ENCODE measurements at places on chromosomes 5 and 9.

DNA sequence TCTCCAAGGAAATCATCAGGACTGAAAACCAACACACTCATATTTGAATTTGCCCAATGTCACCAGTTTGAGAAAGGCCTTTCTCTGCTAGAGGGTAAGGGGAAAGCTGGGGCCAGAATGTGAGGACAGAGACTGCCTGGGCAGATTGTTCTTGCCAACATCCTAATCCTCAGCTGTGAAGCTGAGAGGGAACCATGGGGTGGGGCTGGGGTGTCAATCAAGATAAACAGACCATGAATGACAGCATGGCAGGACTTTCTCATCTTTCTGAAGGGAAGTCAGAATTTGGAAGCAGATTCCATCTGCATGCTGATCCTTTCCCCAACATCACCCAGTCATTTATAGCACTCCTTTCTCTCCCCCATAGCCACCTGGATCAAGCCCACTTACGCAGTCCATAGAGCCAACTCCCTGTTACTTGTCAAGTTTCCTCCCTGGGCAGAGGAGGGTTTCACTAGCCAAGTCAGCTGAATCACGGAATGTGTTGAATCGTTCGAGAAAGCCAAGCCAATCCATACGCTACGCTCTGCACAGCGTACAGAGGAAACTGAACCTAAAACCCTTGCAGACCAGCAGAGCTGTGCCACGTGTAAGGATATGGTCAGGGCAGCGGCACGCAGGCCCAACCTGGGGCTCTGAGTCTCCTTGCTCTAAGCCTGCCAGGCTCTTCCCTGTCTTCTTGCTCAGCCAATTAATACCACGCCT, 14.9 kb downstream of the GLDC start:
- no peak for DNase-seq

DNA sequence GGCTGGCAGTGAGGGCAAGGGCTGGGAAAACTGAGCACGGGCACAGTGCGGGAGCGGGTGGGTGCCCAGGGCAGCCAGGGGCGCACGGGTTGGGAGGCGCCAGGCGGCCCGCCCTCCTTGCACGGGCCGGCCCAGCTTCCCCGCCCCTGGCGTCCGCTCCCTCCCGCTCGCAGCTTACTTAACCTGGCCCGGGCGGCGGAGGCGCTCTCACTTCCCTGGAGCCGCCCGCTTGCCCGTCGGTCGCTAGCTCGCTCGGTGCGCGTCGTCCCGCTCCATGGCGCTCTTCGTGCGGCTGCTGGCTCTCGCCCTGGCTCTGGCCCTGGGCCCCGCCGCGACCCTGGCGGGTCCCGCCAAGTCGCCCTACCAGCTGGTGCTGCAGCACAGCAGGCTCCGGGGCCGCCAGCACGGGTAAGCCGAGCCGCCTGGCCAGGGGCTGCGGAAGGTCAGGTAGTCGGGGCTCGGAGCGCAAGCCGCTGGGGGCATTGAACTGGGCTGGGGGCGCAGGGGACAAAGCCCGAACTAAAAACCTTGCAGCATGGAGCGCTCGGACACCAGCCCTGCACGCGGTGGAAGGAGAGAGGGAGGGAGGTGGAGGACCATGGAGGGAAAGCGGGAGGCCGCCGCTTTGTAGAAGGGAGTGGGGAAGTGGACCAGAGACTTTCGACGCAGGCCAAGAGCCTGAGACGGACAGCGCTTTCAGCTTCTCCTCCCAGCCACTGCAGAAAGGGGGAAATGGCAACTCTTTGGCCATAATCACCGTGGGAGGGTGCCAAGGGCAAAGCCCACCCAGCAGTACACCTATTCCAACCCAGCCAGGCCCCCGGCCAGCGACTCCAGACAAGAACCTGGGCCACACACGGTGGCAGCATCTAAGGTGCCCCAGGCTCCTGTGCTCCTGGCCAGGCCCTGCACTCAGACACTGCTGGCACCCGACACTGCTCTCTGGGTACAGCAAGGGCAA, at the start of gene TGFBI:
Gene TGFBI (plus strand): TSS at position 207 of the 961 bp plus-strand sequence. CDS start 68 bp downstream, at position 275.
- peak; percentile 82 for DNase-seq

GRCh38 chr9:37801287-37801850, 772 bp downstream of the DCAF10 start:
- peak; percentile 12 for DNase-seq

DNA sequence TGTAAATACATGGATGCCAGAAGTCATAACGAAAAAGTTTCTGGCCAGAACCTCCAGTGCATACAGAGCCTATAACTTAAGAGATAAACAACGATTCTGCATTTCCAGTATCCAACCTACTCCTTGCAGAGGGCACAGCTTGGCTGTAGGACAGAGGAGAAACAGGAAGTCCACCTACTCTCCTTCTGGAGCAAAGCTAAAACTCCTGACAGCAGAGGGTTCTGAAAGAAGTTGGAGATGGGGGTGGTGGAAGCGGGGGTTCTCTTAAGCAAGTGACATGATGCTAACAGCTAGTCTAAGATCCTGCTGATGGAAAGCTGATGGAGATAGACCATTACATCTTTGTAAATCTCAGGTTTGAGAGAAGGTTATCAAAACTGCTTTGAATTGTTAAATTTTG, 35.5 kb upstream of the CTNNAL1 start:
- no peak for DNase-seq

DNA sequence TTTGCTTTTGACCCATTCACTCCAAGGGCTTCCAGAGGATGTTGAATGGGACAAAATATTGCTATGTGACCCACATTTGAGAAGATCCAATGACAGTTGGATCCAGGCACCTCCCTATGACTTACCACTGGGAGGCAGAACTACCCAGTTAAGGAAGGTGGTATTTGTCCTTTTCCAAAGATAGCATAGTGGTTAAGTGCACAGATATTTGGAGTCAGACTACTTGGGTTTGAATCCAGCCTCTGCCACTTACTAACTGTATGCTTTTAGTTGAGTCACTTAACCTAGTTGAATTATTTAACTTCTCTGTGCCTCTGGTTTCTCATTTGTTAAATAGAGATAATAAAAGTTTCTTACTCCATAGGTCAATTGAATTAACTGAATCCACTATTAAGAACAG, 74.5 kb upstream of the PALM2AKAP2 start:
- DNase-seq = peak; percentile 76

GRCh38 chr9:98333703-98334582, 78.5 kb upstream of the TBC1D2 start:
- peak; percentile 84 for DNase-seq

DNA sequence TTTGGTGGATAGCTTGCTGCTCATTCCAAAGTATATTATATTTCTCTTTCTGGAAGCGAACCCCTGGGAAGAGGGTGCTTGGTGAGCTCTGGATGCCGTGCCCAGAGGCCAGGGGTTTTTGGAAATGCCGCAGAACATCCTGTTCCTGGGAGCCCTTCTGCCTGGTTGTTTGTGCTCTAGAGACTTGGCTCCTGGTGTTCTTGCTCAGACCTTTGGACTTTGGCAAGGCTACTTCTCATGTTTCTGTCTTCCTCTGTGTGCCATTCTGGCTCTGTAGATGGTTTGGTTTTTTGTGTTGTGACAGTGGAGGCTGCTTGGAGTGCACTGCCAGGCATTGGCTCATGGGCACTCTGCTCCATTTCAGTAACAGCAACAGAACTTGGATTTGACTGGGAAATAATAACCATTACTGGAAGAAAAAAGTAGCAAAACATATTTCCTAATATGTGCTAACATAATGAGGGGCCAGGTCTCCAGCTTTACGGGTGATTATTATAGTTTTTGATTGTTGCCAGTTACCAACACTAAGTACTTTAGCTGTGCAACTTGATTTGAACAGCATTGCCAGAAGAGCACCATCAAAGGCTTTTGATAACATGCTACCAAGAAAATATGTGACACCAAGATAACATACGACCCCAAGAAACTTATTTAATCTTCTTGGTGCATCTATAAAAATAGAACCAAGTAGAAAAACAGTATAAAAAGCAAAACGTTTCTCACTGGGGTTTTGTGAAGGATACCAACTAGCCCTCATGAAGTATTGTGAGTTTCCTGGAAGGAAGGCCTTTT, 94.2 kb downstream of the PCSK1 start:
- no peak for DNase-seq

DNA sequence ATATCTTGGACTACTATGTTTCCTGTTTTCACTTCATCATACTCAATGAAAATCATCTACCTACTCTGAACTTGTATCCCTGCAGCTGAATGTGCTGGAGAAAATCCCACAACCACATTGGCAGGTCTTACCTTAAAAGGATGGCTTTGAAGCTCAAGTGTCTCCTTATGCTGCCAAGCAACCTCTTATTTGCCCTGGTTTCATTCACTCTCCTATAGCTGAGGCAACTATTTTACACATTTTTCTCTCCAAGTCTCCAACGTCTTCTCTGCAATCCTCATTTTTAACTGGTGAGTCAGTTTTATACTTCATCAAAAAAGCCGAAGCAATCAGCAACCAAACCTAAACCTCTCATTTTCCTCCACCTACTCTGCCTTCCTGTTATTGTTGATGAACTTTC, 49.7 kb downstream of the POU4F3 start:
- peak; percentile 6 for DNase-seq

GRCh38 chr9:69314547-69314946, 10.5 kb upstream of the ENTREP1 start:
- DNase-seq = no peak

- DNase-seq = no peak
Measured at GRCh38 chr9:103702572-103702971, 391.5 kb upstream of the SMC2 start.

DNA sequence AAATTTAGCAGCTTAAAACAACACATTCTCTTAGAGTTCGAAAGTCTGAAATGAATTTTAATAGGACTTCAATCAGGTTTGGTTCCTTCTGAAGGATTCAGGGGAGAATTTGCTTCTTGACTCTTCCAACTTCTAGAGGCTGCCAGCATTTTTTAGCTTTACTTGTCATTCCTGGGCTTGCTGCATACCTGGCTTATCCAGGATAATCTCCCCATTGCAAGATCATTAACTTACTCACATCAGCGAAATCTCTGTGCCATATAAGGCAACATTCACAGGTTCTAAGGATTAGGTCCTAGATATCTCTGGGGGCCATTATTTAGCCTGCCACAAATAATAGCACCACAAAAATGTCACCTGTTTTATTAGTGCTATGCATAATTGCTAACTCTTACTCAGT, 46.2 kb upstream of the PCSK5 start:
- no peak for DNase-seq

DNA sequence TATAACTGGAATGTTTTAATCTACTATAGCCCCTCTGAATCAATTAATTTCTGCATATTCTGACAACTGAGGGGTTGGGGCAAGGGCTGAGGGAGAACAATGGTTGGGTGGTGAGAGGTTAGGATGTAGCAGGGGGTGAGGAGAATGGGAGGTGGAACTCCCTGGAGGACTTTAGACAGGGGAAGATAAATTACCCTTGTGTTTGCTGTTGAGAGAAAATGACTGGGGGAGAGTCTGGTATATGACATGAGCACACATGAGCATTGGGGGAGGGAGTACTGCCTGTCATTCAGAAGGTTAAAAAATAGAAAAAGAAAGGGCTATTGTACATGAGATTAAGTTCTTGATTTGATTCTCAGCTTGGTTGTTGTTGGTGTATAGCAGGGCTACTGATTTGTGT, 37.2 kb upstream of the PAPPA start:
- DNase-seq = peak; percentile 29

- DNase-seq = no peak
Measured at GRCh38 chr5:116476897-116477537, 97.6 kb downstream of the SEMA6A start.
